HCT116 (cell line): ENCODE measurements at places on chromosomes 1 and 21.

DNA sequence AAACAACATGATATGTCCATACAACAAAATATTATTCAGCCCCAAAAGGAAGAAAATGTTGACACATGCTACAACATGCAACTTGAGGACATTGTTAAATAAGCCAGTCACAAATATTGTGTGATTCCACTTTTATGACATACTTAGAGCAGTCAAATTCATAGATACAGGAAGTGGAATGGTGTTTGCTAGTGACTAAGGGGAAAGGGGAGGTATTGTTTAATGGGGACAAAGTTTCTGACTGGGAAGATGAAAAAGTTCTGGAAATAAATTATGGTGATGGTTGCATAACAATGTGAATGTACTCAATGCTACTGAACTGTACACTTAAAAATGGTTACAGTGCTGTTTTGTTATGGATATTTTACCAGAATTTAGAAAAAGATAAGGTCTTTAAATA lies 77.7 kb downstream of the RHOU start:
- no peak for DNase-seq

DNA sequence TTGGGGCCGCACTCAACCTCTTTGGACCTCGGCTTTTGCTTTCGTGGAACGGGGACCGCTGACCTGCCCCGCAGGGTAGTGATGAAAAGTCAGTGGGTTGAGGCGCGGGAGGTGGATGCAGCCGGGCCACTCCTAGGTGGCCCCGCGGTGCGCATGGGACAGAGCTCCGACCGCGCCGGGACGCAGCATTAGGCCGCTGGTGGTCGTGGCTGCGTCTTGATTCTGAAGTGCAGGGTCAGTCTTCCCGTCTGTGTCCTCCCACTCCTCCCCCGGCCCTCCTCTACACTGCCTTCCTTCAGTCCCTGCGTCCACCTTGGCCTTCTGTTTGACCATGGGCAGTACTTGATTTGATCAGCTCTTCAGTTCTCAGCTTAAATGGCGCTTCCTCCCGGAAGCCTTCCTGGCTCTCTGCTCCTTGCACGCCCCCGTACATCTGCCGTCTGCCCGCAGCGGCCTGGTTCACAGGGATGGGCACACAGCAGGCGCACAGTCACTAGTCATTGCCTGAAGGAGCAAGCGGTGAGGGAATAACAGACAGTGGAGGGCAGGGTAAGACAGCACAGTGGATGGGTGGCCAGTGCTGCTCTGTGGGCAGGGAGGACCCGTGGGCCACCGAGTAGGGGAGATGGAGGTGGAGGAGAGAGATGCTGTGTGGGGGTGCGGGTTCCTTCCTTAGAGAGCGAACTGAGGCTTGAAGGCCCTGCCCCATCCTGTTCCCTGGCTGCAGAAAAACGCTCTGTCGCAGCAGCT lies 633 bp downstream of the THEMIS2 start:
- no peak for DNase-seq

GRCh38 chr1:7962014-7962335 lies 464 bp downstream of the PARK7 start:
- DNase-seq = no peak

DNA sequence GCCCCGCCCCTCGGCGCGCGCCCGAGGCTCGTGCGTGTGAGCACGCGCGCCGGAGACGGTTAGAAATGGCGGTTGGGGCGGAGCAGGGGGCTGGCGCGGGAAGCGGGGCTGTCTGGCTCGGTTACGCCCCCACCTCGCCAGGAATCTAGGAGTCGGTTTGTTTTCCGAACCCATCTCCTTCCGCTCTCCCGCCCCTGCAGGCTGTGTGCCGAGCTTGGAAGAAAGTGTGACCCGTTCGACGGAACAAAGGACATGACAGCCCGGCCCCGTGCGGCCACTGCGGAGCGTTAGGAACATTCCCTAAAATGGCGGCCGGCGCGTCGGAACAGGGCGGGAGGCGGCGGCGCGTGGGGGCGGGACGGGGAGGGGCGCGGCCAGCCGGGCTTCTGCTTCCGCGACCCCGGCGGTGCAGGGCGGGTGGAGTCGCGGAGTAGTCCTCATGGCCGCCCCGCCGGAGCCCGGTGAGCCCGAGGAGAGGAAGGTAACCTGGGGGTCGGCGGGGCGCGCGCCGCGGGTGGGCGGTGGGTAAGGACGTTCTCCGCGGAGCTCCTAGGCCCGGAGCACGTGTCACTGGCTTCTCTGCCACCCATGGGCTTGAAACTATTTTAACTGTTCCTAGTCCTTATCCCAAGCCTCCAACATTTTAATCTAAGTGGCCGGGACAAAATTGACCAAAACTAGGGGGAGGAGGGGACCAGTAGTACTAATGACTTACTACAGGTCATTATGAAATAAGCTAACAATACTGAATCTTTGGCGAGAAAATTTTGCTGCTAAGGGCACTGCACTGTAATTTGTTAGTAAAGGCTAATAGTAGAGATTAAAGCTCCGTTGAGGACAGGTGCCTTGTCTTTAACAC lies at the start of gene COX20:
Gene COX20 (plus strand): TSS at position 383 of the 859 bp plus-strand sequence. CDS start 57 bp downstream, at position 440.
- peak; percentile 71 for DNase-seq

DNA sequence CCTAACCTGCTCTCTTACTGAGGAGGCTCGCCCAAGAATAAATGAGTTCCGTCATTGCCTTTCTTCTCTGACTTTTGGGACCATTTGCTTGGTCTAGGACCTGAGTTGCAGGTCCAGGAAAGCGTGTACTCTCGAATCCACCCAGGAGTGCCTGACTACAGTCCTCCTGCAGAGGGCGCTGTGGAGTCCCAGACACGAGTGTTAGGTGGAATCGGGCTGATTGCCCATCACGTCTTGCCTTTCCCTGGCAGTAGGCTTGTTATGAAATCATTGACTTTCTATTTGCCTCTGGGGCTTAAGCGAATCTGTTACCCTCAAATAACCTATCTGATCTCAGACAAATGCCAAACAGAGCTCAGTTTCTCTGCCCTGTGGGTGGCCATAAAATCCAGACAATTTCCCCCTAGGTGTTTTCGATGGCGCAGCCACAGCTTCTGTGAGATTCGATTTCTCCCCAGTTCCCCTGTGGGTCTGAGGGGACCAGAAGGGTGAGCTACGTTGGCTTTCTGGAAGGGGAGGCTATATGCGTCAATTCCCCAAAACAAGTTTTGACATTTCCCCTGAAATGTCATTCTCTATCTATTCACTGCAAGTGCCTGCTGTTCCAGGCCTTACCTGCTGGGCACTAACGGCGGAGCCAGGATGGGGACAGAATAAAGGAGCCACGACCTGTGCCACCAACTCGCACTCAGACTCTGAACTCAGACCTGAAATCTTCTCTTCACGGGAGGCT lies at the start of gene IL20:
Gene IL20 (plus strand): TSS at position 685 of the 733 bp plus-strand sequence. CDS start 230 bp downstream, outside the sequence.
- peak; percentile 45 for DNase-seq

DNA sequence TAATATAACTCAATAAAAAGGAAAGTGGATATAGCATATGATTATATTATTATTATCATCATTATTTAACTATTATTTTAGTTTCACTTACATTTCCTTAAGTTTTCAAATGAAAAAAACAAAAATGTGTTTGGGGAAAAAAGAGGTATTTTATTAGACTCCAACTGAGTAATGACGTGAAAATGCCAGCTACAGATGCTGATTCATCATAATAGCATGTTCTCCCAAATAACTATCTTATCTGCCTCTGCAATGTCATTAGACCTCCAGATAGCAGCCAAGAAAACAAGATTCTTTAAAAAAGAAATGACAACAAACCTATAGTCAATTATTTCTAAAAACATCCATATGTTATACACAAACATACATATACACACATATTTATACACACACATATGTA lies 1071.9 kb upstream of the TMPRSS15 start:
- DNase-seq = no peak

DNA sequence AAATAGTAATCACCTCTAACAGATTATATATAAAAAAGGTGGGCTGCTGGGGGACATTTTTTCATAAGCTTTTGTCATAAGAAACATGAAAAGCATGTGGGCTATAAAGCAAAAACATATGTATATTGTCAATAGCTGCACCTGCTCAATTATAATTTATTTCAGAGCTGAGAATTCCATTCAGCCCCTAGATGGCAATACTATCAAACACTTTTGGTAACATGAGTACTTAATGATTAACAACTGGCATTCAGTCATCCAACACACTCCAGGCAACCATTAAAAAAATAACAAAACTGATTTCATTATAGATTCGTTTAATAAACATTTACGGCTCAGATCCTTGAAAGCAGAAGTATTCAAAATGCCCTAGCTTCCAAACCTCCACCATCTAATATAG lies 115.1 kb downstream of the KCTD3 start:
- DNase-seq = no peak

- peak; percentile 53 for DNase-seq
These were observed 204.3 kb downstream of the KCNJ6 start for GRCh38 chr21:37711836-37712568.

GRCh38 chr1:22915231-22915630 lies 57.4 kb downstream of the LACTBL1 start:
- no peak for DNase-seq
